ENCODE measurements at places on chromosomes 13 and 19.

GRCh38 chr13:51827254-51827653 is 17.7 kb downstream of the TMEM272 start:
- no peak for DNase-seq

DNA sequence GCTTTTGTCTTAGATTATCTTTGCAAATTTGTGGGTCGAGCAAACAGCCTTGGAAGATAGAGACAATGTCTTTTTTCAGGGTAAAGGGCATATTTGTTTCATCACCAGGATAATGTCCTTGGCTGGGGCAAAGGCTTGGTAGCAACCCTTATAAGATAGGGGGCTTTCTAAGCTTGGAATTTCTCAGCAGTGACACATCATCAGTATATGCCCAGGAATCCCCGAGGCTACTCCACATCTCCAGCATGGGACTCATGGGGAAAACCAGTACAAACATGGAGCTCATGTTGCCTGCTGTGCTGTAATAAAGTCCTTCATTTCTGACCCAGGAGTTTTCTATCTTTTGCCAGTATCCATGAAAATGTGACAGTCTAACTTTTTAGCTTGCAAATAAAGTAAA is 77.1 kb downstream of the DCLK1 start:
- DNase-seq = no peak

DNA sequence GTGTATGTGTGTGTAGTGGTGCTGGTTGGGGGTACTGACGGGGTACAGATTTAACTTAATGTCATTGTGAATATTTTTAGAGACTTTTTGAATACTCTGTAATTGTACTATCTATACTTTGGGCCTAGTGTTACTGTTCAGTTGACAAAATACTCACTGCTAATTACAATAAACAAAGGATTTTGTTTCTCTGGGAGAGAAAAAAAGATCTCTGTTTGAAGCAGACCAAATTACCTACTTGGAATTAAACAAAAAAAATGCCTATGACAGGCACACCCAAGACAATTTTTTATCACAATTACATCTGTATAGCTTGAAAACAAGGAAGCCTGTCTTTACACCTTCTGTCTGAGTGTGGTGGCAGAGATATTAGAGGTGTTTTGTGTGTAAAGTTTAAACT is 45.1 kb downstream of the OLFM4 start:
- DNase-seq = no peak

GRCh38 chr13:103762523-103762922 is 696.3 kb upstream of the SLC10A2 start:
- DNase-seq = no peak

- no peak for DNase-seq
These were observed 1.0 kb upstream of the ETHE1 start for GRCh38 chr19:43527860-43528622.

- no peak for DNase-seq
These were observed 89.0 kb upstream of the SPATA13 start for GRCh38 chr13:24071423-24072075.

DNA sequence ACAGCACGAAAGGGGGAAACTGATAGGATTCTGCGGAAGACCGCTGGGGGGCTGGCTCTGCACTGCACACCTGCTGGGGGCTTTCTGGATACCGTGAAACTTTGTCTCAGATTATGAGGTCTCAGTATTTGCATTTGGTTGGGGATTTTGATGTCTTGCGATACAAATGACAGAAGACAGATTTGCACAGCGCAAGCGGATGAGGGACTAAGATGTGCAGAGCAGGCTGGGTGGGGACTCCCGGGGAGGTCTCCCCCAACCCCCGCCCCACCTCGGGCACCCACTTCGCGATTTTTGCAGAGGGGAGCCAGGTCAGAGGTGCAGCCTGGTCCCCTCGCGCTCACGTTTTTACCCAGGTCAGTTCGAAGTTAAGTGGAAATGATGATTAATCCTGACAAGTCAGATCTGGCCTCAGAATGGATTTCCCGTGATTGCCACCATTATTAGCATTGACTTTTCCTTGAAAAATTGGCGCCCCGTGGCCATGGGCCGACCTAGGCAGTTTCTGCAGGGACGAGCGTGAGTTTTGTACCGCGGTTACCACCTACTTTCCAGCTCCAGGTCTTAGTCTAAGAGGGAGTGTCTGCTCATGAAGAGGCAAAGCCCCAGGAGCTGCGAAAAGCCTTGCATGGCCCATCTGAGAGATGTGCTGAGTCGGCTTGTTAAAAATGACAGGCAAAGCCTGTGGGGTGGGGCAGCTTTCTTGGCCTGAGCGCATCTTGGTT is 1.3 kb upstream of the GJB2 start:
- no peak for DNase-seq

- DNase-seq = no peak
These were observed 106.7 kb downstream of the OLFM4 start for GRCh38 chr13:53135301-53135700.

- no peak for DNase-seq
These were observed 3.1 kb upstream of the PNMA8C start for GRCh38 chr19:46431824-46432223.

DNA sequence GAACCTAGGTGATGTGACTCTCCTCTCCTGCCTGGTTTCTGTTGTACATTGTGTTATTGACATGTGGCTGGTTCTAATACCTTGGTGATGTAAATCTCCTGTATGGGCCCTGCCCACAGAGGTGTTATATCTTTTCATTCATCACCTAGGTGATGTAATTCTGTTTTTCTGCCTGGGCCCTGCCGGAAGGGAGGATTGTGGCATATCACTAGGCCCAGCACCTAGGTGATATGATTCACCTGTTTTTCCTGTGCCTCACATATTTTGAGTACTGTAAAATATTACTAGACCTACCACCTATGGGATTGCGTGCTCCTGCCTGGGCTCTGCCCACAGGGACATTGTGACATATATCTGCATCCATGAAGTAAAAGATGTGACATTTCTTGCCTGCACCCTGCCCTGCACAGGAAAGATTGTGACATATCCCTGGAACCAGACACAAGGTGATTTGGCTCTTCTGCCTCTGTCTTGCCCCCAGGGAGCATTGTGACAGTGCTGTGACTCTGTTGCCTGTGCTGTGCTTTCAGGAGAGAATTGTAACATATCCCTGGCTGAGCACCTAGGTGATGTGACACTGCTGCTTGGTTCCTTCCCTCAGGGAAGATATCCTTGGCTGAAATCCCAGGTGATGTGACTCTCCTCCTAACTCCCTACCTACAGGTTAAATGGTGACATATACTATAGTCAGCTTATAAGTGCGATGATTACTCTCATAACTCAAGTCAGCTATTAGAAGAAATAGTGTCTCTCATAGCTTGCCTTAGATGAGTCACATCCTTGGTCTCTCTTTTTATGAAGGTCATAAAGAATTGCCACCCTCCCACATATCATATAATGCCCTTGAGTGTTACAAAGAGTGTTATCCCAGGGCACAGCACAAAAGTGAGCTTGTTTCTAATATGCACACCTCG is 13.3 kb upstream of the ZNF681 start:
- DNase-seq = no peak

All from GM12878 (cell line).